ENCODE measurements at places on chromosomes 6 and 20. TPM values are rescaled to one million over a fixed set of nuclear protein-coding genes. Genes with fewer than 3 reads are reported as not detected.

The ZSCAN16 gene
- total RNA-seq = 3.4 TPM

The C20orf96 gene
- 3.3 TPM for total RNA-seq

The MAP7 gene
- 0.25 TPM for total RNA-seq

The MATN4 gene
- 0.20 TPM for total RNA-seq

The SPATS1 gene
- total RNA-seq = not detected

The SLC17A2 gene
- not detected for total RNA-seq

The AKAP7 gene
- total RNA-seq = 5.3 TPM
